Activated CD8-positive, alpha-beta memory T cell treated with anti-CD3 and anti-CD28 coated beads for 24 hours (primary cell): ENCODE measurements at places on chromosomes 2 and 18.
A peak's percentile ranks its signal among the peaks of the same experiment; 100 is the strongest.

DNA sequence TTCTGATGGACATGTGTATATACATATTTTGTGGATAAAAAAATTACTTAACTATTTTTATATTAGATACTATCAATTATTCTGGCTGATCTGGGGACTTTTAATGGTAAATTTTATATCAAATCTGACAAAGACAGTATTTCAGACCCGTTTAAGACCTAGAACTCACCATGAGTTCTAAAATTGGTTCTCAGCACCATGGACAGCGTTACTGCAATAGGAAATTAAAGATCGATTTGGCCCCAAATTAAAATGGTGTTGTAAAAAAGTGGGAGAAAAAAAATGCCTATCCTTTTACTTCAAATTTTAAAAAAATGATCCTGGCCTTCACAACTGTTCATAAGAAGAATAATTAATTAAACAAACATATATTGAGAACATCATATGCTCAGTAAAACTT is 919 bp upstream of the SCN2A start:
- no peak for DNase-seq

- peak; percentile 86 for DNase-seq
Measured at GRCh38 chr18:77106331-77106730, 26.3 kb downstream of the MBP start.

- no peak for DNase-seq
Measured at GRCh38 chr2:239937866-239938640, 87.1 kb downstream of the NDUFA10 start.

DNA sequence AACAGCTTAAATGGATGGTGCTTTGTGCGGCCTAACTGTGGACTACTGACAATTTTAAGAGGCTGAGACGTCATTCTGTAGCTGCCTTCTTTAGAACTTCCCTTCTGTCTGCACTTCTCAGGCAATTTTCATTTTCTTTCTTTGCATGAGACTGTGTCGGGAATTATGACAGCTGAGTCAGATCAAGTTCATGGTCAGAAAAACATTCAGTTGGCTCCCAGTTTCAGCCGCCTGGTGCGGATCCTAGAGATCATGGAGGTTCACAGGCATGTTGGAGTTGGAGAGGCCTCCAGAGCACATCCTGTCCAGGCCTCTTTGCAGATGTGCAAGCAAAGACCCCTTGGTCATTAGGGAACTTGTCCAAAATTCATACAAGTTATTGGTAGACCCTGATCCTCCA is 135.0 kb downstream of the TANC1 start:
- DNase-seq: no peak

DNA sequence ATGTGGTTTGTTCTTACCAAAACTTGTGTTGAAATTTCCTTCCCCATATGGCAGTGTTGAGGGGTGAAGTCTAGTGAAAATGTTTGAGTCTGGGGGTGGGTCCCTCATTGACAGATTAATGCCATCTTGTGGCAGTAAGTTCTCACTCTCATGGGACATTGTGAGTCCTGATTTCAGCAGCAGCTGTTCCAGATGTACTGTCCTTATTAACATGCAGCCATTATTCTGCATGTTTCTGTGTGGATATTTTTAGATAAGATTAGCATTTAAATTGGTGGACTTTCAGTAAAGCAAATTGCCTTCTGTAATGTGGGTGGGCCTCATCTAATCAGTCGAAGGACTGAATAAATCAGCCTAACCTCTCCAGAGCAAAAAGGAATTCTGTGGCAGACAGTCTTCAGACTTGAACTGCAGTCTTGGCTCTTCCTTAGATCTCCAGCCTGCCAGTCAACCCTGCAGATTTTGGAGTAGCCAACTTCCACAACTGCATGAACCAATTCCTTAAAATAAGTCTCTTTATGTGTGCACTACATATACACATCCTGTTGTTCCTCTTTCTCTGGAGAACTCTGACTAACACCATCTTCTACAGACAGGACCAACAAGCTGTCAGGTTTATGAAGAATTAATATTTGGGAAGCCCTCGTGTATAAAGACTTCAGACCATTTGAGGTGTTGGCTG is 138.7 kb upstream of the ZNF516 start:
- no peak for DNase-seq

- DNase-seq: no peak
Measured at GRCh38 chr18:32770666-32771168, 2.1 kb downstream of the KLHL14 start.

- DNase-seq: no peak
Measured at GRCh38 chr2:28035816-28036215, 145.3 kb downstream of the BABAM2 start.

DNA sequence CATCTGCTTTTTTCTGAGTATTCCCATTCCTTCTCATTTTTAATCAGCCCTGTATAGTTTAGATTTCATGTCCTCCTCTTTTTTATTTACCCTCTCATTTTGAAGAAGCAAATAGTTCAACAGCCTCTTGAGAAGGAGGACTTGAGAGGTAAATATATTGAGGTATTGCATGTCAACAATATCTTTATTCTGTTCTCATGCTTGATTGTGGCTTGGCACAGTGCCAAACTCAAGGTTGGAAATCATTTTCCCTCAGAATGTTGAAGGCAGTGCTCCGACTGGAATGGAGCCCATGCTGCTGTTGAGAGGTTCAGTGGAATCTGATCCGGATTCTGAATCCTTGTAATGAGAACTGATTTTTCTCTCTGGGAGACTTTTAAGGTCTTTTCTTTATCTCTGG is 31.0 kb upstream of the GALNT3 start:
- no peak for DNase-seq

DNA sequence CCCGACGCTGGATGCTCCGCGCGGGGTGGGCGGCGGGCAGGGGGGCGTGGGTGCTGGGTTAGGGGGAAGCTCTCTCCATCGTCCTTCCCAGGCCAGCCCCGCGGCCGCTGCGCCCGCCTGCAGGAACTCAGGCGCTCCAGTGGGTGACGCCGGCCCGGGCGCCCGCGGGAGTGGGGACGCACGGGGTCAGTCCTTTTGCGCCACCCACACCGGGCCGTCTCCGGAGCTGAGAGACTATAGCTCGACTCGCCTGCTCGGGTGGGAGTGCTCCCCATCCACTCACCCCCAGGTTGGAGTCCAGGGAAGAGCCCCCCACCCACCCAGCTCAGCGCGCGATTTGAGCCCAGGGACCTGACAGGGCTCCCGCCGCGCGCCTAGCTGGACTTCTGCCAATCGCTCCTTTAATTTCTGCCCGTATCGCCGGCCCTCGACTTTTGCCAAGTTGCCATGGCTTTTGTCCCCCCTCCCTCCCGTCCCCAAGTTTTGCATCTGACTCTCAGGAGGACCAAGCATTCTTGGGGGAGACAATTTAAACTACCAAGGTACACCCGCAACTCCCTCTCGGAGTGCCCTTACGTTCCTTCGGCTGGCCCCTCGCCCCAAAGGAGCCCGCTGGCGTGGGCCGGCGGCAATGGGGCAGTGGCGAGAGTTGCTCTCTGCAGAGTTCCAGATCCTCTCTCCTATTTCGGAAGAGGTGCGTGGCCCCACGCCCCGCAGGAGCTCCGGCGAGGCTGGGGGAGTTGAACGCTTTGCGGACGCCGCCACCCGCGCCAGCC is 205.8 kb upstream of the SMAD2 start:
- no peak for DNase-seq

GRCh38 chr2:310994-311393 is 23.1 kb upstream of the ALKAL2 start:
- no peak for DNase-seq

- DNase-seq: no peak
Measured at GRCh38 chr2:207281436-207281835, 115.7 kb upstream of the KLF7 start.

DNA sequence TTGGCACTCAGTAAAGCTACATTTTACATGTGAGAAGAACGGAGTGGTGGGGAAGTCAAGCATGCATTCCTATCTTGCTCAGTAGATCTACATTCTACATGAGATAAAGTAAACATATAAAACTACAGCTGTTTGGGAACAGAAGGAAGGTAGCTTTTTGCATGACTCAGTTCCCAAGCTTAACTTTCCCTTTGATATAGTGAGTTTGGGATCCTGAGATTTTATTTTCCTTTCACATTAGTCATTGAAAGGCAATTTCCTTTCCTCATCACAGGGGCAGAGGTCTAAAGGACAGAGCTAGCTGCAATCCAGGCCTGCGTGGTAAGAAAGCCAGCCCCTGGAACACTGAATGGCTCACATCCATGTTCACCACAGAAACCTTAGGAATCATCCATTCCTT is 257.2 kb downstream of the SRBD1 start:
- DNase-seq: no peak

GRCh38 chr18:57533006-57533867 is 53.3 kb downstream of the FECH start:
- no peak for DNase-seq

- DNase-seq: no peak
Measured at GRCh38 chr2:29269095-29269764, 154.0 kb downstream of the CLIP4 start.

GRCh38 chr2:22826703-22827102 is 558.3 kb upstream of the KLHL29 start:
- DNase-seq: no peak

DNA sequence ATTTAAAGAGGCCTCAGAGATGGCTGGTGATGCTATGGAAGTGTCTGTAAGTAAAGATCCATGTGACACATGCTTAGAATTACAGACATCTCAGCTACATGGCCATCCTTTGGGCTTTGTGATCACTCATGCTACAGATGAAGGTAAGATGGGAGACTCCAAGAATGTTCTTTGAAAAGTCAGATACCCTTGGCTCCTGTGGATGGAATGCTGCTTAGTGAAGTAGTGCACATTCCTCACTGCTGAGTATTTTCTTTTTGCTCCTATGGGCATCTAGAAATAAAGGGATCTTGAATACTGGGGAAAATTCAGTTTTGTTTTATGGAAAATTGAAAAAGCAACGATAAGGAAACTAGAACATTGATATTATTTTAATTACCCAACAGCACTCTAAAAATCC is 55.2 kb upstream of the REV1 start:
- no peak for DNase-seq

- DNase-seq: no peak
Measured at GRCh38 chr18:50190926-50191325, 4.0 kb downstream of the MYO5B start.

GRCh38 chr2:31049916-31050588 is 88.2 kb downstream of the GALNT14 start:
- DNase-seq: no peak

DNA sequence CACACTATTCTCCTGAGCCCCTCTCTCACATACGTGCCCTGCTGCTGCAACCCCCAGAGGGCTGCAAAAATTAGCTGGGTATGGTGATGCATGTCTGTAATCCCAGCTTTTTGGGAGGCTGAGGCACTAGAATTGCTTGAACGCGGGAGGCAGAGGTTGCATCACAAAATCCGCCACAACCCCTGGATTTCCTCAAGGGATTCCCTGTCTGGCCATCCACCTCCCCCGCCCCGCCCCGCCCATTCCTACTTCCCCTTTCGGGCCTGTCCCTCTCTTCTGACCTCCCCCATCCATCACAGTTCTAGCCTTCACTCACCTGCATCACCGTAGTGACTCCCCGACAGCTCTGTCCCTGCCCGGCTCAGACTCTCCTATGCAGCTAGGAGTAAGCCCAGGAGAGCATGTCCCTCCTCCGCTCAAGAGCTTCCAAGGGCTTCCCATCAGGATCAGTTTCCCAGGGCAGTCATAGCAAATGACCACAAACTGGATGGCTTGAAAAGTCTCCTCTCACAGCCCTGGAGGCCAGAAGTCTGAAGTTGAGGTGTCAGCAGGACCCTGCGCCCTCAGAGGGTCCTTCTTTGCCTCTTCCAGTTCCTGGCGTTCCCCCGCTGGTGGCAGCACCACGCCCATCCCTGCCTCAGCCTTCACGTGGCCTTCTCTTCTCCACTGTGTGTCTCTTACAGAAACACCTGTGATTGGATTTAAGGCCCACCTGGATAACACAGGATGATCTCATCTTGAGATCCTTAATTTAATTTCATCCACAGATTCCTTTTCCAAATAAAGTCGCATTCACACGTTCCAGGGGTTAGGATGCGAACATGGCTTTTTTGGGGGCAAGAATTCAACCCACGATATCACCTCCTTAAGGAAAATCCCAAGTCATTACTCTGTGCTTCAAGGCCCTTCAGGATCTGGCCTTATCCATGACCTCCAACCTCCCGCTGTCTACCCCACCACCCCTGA is 58.5 kb downstream of the HS1BP3 start:
- DNase-seq: no peak

- DNase-seq: no peak
Measured at GRCh38 chr2:218546012-218546411, 22.1 kb downstream of the USP37 start.

DNA sequence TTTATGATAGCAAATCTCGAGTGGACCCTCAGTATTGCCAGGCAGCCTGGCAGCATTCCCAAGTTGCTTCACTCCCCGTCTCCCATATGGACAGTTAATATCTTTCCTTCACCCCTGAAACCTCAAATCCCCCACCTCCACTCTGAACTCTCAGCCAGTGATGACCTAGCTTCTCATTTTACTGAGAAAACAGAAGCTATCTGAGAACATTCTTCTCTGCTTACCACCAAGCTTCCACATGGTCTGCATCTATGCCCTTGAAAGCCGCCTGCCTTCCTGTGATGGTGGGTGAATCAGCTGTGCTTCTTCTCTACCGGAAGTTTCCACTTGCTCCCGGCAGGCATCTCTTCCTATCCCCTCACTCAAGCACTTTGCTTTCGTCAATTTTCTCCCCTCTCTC is 529.2 kb downstream of the EPHA4 start:
- no peak for DNase-seq
